ENCODE measurements at places on chromosomes 4 and X. TPM values are rescaled to one million over a fixed set of nuclear protein-coding genes. Genes with fewer than 3 reads are reported as not detected.

The GAGE2A gene
- total RNA-seq = not detected

The SPRY1 gene
- total RNA-seq = 6.6 TPM

The BEND2 gene
- not detected for total RNA-seq

The MXRA5 gene
- total RNA-seq = 2.9 TPM

The RGN gene
- not detected for total RNA-seq

The GUCY1A1 gene
- 9.2 TPM for total RNA-seq

The SPON2 gene
- 0.83 TPM for total RNA-seq

The RAI2 gene
- 0.64 TPM for total RNA-seq

The WAS gene
- total RNA-seq = not detected

The KLF8 gene
- total RNA-seq = 22.0 TPM

The TENM3 gene
- total RNA-seq = 47.1 TPM

The FAM9C gene
- total RNA-seq = not detected

The BEND4 gene
- not detected for total RNA-seq

The RAB9B gene
- 4.5 TPM for total RNA-seq

All from mammary epithelial cell (primary cell).